ENCODE measurements at places on chromosomes 6 and 20. TPM values are rescaled to one million over a fixed set of nuclear protein-coding genes. Genes with fewer than 3 reads are reported as not detected.

SLC17A1 gene
- total RNA-seq, result not detected

PPIL6 gene
- 2.4 TPM for total RNA-seq

SLC26A8 gene
- total RNA-seq, result not detected

CST3 gene
- 209 TPM for total RNA-seq

DDO gene
- 3.5 TPM for total RNA-seq

ASIP gene
- total RNA-seq, result not detected

COL20A1 gene
- not detected for total RNA-seq

OPN5 gene
- total RNA-seq, result not detected

TRDN gene
- 0.17 TPM for total RNA-seq

All from A172 (cell line).